ENCODE measurements at places on chromosomes 5 and 9. TPM values are rescaled to one million over a fixed set of nuclear protein-coding genes. Genes with fewer than 3 reads are reported as not detected.

- no peak for DNase-seq
These were observed 188.4 kb downstream of the C9orf50 start for GRCh38 chr9:129432297-129433154.

The BSPRY gene
- 0.44 TPM for polyA plus RNA-seq

The FAM219A gene
- polyA plus RNA-seq: 20.7 TPM

DNA sequence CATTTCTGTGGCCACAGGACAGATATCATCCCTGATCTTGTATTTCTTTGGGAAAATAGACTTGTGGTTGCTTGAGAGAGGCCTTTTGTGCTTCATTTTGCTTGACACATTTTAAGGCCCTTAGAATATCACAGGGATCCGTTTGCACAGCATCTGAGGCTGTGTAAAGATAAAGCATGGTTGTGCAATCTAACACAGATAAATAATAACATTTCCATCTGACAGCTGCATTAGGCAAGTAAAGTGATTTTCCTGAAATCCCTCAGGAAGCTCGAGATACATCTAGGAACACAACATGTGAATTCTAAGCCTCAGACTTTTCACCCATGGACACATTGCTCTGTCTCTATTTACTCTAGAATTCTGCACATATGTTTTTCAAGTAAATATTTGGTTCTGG, 212.8 kb upstream of the ADAMTSL1 start:
- DNase-seq: no peak
